Activated CD4-positive, alpha-beta T cell treated with anti-CD3 and anti-CD28 coated beads, Interleukin-2, amount 50 U/mL, for 4 hours (primary cell): ENCODE measurements at places on chromosomes 1 and 21.

- no peak for DNase-seq
Measured at GRCh38 chr1:245459621-245460020, 304.8 kb downstream of the KIF26B start.

DNA sequence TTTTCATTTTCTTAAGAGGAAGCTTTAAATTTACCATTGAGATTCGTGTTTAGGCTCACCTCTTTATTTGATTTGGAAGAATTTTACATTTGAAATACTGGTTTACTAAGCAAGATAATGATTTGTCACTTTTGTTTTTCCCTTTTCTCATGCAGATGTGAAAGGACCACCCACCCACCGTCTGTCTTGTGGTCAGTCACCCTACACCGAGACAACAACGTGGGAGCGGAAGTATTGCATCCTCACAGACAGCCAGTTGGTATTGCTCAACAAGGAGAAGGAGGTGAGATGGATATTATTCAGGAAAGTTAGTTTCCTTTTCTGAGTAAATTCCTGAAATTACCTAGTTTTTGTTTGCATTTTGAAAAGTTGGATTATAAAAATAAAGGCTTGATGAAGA lies 189.5 kb downstream of the RASAL2 start:
- no peak for DNase-seq

- DNase-seq = no peak
Measured at GRCh38 chr1:26121854-26122773, 10.5 kb downstream of the PDIK1L start.

DNA sequence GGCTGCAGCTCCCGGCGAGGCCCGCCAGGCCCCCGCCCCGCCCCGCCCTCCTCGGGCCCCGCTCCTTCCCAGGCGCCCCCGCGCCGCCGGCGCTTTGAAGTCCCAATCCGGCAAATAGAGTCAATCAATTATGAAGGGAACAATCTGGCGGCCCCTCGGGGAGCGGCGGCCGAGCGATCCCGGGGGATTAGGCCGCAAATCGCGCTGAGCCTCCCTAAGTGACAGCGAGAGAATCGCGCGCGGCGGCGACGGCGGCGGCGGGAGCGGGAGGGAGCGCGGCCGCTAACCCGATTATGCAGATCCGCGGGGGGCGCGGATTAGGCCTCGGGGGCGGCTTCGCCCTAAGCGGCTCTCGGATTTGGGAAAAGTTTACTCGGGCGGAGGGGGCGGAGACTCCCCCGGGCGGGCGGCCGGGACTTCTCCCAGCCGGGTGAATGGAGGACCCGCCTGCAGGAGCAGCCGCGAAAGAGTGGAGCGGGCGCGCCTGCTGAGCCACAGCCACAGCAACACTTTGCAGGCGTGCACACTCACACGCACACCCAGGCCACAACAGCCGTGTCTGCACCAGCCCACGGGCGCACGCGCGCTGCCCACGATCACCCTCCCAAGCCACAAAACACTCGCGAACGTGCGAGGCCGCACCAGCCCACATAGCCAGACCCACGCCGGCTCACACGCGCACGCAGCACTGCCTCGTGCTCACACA lies 23.0 kb upstream of the DMBX1 start:
- DNase-seq = no peak

- DNase-seq = no peak
Measured at GRCh38 chr1:32729254-32730046, 26.9 kb upstream of the SYNC start.
